Skeletal muscle cell (primary cell): ENCODE measurements at places on chromosomes 2 and 18.

DNA sequence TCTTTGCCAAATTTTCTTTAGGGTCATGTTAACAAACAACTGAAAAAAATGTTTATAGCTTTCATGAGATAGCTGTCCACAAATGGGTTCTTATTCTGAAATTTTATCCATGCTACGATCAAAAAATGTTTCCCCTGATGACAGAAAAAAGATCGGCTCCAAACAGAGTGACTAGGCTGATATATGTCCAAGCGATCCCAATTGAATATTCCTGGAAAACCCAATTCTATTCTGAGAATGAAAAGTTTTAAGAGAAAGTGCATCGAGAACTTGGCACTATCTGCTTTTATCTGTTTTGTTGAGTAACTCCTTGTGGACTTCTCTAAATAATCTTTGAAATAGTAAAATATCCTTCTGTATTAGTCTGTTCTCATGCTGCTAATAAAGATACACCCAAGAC, 19.1 kb downstream of the KCNE4 start:
- DNase-seq = no peak

DNA sequence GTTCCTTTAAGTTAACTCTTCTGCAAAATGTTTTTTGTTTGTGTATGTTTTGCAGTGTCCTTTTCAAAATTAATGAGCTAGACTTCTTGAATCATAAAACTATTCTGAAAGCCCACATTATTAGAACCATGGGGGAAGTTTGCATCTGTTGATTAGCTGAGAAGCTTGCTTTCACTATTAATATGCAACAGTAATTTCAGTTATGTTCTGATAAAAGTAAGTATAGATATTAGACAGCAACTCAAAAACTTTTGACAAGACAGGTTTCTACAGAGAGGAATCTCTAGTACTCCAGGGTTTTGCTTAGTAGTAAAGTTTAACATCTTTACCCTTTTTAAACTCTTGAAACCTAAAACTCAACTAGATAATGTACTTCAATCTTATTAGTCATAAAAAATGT, 147.8 kb downstream of the UBE2E3 start:
- DNase-seq = no peak

GRCh38 chr18:63329431-63330145, 10.0 kb upstream of the BCL2 start:
- DNase-seq = no peak

DNA sequence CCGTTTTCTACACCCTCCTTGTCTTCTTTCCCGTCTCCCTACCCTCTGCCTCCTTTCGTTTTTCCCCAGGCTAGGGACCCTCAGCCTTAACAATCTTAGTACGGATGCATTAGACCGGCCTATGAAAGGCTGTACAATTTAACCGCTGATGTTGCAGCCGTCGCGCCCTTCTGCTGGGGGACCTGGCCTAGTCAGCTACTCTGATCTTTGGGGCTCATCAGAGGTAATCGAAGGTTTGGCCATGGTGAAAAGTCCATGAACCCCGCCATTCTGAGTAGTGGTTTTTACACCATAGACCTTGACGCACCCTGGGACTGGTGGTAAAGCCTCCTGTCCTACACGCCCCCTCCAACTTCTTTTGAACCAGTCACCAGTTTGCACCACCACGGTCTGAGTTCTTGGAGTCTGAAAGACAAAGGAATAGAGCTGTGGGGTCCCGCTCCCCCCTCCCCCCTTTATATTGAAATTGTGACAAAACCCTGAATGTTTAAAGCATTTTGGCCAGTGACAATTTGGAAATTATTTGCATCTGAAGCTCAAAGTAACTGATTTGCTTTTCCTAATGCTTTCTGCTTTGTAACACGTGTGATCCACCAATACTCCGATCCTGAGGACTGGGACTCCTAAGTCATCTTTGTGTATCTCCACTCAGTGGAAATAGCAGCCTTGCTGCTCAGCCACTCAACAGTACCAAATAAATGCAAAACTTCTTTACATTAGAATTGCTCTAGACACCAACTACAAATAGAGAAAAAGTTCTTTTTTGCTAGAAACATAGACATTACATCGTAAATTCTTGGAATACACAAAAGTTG, 642 bp upstream of the SRSF7 start:
- DNase-seq = no peak

DNA sequence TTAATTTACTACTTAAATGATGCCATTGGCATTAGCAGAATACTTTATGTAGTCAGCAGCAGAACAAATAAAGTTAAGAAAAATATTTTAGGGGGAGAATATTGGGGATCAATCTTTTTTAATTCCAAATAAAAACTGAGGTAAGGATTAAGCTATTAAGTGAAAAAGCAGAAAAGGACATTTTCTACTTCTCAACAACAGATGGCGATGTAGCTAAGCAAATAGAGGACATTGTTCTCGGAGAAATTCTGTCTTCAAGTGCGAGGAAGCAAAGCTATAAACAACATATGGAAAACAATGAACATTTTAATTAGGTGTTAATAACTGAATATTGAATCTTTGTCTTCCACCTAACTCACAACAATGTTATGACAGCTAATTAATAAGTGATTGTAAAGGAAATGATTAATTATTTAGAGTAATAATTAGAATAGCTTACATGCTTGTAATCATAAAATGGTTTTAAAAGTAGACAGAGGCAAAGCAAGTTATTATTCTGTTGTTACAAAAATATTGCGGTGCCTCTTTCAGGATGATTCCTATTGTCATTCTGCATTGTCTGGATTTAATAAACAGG, 32.9 kb upstream of the CCDC93 start:
- no peak for DNase-seq

- no peak for DNase-seq
Observed at GRCh38 chr18:59464486-59464885, 105.4 kb upstream of the LMAN1 start.

GRCh38 chr18:28350821-28351220, 173.9 kb upstream of the CDH2 start:
- no peak for DNase-seq

- no peak for DNase-seq
Observed at GRCh38 chr2:150473767-150474166, 13.7 kb downstream of the RND3 start.

DNA sequence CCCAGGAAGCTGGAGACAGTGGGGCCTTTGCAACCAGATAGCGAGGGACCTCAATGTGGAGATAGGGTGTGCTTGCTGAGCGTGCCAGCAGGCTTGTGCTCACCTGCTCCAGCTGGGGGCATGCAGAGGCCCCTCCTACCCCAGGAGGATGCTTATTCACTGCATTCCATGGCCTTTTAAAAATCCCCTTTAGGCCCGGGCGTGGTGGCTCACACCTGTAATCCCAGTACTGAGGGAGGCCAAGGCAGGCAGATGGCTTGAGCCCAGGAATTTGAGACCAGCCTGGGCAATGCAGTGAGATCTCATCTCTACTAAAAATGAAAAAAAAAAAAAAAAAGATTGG, 54.5 kb downstream of the ODC1 start:
- no peak for DNase-seq

- DNase-seq = no peak
Observed at GRCh38 chr2:207045531-207045930, 106.2 kb downstream of the CPO start.

GRCh38 chr2:240963065-240963867, 35.2 kb upstream of the SNED1 start:
- DNase-seq = no peak

- peak; percentile 19 for DNase-seq
Observed at GRCh38 chr2:121185571-121186074, 99.4 kb downstream of the TFCP2L1 start.

DNA sequence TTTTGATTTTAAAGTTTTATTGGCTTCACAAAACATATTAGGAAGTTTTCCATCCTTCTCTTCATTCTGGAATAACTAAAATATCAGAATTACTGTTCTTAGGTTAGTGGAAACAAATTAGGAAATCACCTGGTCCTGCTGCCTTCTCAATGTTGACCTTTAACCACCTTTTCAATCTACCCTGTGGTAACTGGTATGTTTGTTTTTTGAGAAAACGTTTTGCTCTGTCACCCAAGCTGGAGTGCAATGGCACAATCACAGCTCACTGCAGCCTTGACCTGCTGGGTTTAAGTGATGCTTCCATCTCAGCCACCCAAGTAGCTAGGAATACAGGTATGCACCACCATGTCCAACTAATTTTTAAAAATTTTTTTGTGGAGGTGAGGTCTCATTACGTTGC, 28.4 kb downstream of the ACYP2 start:
- no peak for DNase-seq

GRCh38 chr2:28484835-28485234, 11.0 kb upstream of the PLB1 start:
- no peak for DNase-seq

DNA sequence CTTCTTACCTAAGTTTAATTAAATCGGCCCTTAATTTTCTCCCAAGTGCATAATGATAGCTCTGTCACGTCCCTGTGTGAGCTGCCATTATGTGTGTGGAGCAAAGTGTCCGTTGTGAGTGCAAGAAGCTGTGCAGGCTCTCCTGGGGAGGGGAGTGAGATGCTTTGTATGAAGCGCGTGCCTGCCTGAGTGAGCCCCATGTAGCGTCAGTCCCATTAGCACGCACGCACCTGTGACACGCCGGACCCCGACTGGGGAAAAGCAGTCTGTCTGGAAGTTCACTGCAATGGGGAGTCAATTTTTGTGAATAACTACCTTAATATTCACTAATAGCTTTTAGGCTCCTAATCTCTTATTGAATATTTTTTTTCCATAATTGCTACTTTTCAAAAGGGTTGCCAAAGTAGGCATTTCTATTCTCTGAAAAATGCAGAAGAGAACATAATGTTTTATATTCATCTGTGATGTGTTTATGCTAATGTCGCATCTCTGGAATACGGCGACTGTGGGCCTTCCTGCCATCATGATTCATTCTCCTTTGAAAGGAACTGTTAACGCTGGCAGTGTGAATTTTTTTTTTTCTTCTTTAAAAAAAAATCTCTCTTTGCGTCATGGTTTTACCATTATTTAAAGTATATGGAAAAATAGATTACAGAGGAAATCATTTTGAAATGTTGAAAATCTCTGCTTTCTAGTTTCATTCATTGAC, 157.7 kb downstream of the COL4A4 start:
- no peak for DNase-seq

DNA sequence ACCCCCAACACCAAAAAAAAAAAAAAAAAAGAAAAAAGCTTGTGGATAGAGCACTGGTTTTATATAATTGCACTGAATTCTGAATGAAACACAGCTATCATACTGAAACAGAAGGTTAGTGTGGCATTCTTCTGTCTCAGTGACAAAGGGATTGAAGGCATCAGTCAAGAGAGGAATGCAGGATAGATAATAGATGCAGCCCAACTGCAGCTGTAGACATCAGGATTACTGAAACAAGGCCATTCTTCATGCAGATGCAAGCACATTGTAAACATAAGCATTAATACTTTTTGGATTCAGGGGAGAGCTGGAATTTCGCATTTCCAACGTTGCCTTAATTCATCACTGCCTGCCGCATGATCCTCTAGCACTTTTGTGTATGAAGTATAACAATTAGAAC, 897.4 kb upstream of the KLHL29 start:
- DNase-seq = no peak

GRCh38 chr2:211084352-211084751, 528.0 kb downstream of the CPS1 start:
- no peak for DNase-seq

DNA sequence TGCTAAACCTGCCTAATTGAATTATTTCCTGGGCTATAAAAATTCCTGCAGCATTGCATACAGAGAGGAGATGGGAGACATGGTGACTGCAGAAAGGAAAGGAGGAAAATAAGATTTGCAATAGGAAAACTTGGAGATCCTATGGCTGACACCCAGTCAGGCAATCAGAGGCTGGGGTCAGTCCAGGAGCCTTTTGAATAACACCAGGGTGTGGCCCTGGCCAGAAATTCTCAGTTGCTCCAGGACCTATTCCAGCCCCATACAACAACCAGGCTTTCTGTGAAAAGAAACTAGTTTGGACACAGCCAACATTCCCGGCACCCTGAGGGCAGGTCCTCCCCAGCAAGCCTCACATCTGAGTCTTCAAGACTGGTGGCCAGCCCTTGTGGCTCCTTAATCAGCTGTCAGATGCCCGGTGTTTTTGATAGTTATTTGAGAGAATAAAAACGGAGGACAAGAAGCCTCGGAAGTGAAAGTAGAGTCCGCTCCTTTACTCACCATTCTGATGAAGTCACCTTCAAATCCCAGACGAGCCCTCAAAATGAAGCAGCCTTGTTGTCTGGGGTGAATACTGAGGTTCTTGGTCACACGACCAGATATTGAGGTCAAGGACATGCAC, 31.1 kb upstream of the GMCL1 start:
- DNase-seq = no peak

DNA sequence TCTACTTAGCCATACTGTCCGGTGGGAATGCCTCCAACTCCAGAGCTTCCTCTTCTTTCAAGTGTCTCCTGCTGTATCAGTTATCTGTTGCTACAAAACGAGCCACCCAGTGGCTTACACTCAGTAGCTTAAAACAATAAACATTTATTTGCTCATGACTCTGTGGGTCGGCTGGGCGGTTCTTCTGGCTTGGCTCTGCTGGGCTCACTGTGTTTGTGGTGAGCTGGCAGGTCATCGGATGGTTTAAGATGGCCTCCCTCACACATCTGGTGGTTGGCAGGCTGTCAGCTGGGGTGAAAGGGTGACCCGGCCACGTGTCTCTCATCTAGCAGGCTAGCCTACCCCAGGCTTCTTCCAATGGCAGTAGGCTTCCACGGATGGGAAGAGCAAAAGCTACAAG, 122.4 kb upstream of the SLC1A4 start:
- DNase-seq = peak; percentile 88

DNA sequence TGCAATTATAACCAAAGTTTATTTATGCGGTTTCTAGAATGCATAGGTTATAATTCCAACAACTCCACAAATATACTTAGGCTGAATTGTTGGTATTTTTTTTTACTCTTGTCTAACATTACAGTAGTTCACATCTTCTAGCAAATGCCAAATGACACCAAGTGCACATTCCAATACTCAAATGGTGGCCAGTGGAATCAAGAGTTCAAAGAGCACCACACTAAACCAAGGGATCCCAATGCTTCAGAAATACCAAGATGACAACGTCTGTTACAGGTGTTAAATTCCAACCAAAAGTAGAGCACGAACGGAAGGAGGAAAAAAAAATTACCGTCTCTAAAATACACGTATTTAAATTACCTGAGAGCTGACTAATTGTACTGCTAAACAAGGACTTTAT, 136.2 kb downstream of the TMEM247 start:
- DNase-seq = no peak

DNA sequence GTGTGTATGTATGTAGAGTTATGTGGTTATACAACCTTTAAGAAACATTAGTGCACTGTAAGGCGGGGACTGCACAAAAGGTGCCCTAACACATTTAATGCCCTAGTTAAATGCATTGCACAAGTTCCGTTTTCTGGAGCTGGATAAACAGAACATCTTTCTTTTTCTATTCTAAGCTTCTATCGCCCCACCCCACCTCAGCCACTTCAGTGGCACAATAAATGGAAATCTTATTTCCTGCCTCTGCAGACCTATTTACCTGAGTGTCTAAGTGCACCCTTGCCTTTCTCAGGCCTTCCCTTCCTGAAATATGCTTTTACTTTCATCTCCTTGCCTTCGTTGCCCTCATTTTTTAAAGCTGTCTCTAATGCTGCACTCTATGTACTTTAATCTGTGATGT, 123.5 kb downstream of the TANC1 start:
- DNase-seq = no peak

- DNase-seq = peak; percentile 48
Observed at GRCh38 chr2:189086710-189087109, 92.9 kb downstream of the COL5A2 start.

GRCh38 chr2:36556842-36557241, 41.1 kb downstream of the FEZ2 start:
- DNase-seq = no peak
